GM12878 (cell line): ENCODE measurements at places on chromosomes 7 and 10.

GRCh38 chr10:114605155-114605797, 52.8 kb downstream of the ABLIM1 start:
- no peak for DNase-seq

- peak; percentile 43 for DNase-seq
Measured at GRCh38 chr10:78972947-78973900, 95.5 kb upstream of the ZMIZ1 start.

- no peak for DNase-seq
Measured at GRCh38 chr7:23449941-23450340, 20.4 kb downstream of the IGF2BP3 start.

DNA sequence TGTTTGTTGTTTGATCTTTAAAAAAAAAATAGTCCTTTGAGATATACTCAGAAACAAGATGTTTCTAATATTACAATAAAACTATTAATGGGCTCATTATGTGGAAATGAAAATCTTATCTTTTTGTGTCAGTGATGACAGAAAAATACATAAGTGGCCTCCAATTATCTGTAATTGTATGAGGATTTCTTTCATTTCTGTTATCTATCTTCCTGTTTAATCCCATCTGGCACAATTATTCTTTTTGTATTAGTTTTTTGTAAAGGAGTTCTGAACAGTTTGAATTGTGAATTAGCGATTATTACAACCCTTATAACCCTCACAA, 270.8 kb downstream of the BBS9 start:
- DNase-seq, result no peak

DNA sequence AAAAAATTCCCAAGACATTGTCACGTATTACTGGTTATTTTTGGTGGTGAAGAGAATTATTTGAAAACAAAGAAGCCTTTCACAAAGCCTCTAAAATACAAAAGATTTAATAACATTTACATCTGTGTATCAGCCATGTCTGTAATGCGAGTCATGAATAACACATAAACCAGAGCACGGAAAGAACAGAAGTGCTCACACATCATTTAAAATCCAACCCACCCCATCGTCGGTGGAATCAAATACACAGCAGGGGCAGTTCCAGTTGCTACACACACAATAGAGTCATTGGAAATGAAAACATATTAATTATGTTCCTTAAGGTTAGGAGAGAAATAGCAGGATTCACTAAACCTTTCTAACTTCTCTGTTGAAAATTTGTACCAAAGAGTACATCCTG, 1097.3 kb downstream of the KCNMA1 start:
- DNase-seq, result no peak

DNA sequence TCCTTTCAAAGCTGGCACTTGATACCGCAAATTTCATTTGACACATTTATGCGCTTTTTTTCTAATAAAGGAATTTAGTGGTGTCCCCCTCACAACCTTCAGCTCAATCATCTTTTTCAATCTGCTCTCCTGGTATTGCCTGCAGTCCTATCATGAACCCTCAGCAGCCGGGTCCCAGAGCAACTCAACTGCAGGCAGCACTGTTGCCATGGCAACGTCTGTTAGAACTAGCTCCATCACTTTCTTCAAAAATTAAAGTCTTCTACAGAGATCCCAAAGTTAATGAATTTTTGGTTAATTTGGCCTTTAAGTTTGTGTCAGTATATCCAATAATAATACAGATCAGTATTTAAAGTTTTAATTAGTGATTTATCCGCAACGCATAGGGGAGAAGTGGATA, 136.1 kb upstream of the TARP start:
- no peak for DNase-seq

DNA sequence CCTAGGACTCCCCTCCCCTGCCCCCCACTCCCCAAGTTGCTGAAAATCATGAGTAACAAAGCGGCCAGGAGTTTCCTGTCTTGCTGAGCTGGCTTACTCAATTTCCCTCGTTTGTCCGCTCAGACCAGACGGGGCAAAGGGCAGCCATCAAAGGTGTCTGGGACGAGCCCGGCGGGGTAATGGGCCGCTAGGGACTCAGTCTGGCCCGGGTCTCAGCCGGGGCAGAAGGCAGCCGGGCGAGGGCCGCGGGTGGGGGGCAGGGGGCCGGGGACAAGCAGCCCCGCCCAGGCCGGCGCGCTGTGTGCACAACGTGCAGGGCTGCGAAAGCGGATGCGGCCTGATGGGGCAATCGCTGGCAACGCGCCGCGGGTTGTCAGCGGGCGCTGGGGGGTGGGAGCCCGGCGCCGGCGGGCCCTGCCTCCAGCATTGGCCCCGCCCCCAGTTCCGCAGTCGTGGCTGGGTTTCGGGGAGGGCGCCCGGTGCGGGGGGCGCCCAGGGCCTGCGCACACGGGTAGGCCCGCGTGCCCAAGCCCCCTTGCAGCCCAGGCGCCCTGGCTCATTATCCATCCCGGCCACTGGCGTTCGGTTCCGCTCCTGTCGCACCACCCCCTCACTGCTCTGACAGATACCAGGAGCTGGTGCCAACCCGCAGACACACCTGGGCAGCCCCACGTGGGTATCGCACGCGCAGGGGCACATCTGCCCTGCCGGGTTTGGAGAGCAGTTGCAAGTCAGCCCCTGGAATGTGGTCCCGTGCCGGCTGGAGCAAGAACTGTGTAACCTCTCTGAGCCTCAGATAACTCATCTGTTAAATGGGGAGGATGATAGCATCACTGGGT, 35.1 kb downstream of the DNAJB12 start:
- DNase-seq, result no peak

DNA sequence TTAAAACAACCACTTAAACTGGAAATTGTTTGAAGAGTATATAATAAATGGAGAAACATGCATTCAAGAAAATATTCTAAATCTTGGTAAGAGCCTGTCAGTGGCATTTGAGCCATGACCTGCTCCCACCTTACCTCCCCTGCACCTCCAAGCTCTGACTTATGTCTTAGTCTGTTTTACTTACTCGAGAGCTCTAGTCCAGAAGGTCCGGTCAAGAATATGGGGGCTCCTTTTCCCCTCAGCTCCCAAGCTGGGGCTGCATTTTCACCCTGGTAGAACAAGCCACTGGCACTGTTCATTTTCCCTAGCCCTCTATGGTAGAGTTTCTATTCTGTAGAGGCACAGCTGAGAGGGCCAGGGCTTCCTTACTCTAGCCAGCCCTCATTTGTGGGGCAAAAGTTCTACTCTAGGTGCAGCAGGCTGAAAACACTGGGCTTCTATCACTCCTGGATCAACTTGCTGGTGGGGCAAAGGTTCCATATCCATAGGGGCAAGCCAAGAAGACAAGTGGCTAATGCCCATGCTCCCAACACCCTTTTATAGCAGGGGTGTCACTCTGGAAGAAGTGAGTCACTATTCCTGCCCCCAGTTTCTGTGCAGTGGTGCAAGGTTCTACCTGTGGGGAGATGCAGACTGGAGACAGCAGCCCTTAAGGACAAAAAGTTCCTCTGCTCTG, 40.6 kb downstream of the ZNF438 start:
- DNase-seq, result no peak

DNA sequence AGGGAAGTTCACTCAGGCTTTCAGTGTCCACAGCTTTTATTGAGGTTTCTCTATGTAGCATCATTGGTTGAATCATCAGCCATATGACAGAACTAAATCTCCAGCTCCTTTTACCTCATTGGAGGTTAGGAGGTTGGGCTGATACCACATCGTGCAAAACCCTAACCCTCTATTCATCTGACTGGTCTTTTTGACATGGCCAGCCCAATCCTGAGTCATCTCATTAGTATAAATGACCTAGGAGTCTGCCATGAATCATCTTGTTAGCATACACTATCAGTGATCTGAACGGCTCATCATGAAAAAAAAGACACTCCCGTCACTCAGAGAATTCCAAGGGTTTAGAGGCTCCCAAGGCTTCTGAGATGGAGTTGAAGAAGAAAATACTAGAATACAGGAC, 669.8 kb upstream of the POT1 start:
- no peak for DNase-seq

GRCh38 chr7:121219026-121219425, 109.8 kb upstream of the WNT16 start:
- no peak for DNase-seq

DNA sequence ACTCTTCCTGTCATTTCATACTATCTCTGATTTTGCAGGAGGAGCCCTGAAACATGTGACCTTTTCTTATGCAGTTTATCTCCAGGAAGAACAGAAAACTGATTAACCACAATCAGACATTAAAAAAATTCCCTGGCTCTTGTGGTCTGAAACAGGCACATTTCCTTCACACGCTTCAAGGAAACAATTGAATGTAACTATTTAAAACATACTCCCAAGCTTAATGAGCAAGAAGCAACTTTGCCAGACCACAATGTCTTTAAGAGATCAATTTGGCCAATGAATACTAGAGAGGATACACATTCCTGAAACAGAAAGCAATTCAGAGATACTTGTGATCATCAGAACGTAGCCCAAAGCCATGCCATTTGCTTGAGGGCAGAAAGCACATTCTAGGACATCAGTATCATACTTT, 65.8 kb downstream of the PIP4K2A start:
- peak; percentile 75 for DNase-seq

- no peak for DNase-seq
Measured at GRCh38 chr10:97186911-97187310, 1.2 kb upstream of the SLIT1 start.

- DNase-seq, result no peak
Measured at GRCh38 chr7:80334908-80335307, 177.0 kb downstream of the GNAT3 start.

DNA sequence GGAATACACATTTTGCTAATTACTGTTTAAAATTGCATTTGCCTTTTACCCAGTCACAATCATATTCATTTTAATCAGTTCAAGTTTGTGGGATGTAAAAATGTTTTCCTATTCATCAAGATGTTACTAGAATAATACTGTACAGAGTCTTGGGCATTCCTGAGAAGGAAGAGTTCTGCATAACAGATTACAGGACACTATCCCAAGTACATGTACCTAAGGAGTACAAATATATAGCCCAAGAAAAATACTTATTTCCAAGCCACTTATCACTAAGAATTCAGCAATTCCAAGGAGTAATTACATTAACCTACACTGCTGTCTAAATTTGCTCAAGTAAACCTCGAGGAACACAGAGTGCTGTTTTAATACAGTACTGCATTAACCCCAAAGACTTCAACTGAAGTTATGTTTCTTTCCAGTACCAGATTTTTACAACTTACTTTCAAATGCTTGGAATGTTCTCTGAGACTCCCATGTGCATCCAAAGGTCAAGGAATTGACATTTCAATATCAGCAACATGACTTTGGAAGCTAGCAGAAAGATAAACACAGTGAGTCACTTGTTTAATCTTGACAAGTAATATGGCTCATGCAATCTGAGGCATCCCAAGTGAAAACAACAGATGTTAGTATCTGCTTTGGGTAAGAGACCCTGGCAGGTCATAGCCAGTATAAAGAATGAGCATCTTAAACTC, 125.4 kb upstream of the BET1 start:
- DNase-seq, result no peak

- DNase-seq, result no peak
Measured at GRCh38 chr7:150341263-150342120, at the start of gene RARRES2. Gene RARRES2 (minus strand): TSS chr7:150341629. CDS start chr7:150340609, 1,020 bp downstream.

DNA sequence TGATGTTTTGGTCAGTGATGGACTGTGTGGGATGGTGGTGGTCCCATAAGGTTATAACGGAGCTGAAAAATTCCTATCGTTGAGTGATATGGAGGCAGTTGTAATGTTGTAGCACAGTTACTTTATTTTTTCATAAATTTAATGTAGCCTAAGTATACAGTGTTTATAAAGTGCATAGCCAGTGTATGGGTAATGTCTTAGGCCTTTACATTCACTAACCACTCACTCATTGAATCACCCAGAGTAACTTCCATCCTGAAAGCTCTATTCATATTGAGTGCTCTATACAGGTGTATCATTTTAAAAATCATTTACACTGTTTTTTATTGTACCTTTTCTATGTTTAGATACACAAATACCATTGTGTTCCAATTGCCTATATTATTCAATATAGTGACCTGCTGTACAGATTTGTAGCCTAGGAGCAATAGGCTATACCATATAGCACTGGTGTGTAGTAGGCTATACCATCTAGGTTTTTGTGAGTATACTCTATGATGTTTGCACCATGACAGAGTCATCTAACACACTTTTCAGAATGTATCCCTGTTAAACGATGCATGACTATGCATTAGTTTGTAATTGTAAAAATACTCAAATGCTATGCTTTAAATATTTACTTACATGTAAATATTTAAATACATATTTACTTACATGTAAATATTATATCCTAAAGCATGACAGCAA, 21.0 kb downstream of the PDCD4 start:
- no peak for DNase-seq

DNA sequence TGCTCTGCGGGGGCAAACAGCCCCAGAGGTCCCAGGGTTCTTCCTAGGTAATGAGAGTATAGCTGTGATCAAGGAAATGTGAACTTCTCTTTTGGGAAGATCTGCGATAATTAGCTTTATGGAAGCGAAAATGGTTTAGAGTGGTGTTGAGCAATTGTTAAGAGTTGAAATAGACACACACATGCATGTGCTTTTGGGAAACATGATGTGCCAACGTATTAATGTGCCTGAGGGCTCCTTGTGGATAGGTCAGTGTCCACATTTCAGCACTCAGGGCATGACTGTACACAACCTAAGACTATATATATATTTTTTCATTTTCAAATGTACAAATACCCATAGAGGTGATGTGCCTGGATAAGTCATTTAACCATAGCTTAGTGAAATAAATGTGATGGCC, 67.0 kb downstream of the GSDME start:
- DNase-seq, result no peak

- no peak for DNase-seq
Measured at GRCh38 chr7:5238500-5238899, 44.2 kb upstream of the SLC29A4 start.

GRCh38 chr10:93749218-93749799, 8.4 kb upstream of the LGI1 start:
- no peak for DNase-seq

DNA sequence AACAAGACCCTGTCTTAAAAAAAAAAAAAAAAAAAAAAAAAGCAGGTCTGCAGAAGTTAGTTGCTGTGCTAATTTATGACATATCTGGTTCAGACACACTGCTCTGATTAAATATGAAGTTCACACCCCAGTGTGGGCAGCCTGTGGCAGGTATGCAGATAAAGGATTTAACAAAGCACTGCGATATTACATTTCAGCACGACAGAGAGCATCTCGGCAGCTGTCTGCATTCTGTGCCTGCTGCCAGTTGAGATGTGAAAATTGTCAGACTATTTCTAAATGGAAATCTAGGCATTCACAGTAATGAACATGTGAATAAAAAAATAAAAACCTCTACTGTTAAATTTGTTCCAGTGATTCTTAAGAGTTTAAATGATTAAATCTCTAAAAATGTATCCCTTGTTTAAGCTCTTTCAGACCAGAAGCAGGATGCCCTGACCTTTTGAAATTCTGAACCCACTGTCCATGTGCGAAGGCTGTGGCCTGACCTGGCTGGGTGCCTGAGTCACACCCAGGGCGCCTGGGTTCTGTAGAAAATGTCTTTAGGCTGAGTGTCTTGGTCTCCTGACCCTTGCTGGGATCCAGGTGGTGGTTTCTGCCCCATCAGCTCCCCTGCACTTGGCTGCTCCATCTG, 272.9 kb downstream of the WDR37 start:
- no peak for DNase-seq

- DNase-seq, result no peak
Measured at GRCh38 chr7:75536940-75537538, 44.9 kb downstream of the SPDYE5 start.

- no peak for DNase-seq
Measured at GRCh38 chr10:124364674-124365073, 54.0 kb downstream of the OAT start.

- no peak for DNase-seq
Measured at GRCh38 chr7:125775317-125775716, 845.7 kb upstream of the POT1 start.

- DNase-seq, result no peak
Measured at GRCh38 chr7:2444476-2444875, 31.7 kb downstream of the GRIFIN start.
